NCI-H460 (cell line): ENCODE measurements at places on chromosomes 1 and 21. TPM values are rescaled to one million over a fixed set of nuclear protein-coding genes. Genes with fewer than 3 reads are reported as not detected.

Gene FBLIM1
- total RNA-seq = 3.6 and 4.1 TPM in 2 replicates

Gene SELL
- not detected in 2 replicates for total RNA-seq

Gene BSND
- not detected in 2 replicates for total RNA-seq

Gene GUCA2A
- not detected in 2 replicates for total RNA-seq

Gene TDRD10
- not detected in 2 replicates for total RNA-seq

Gene KRTAP25-1
- not detected in 2 replicates for total RNA-seq

Gene SLC25A34
- 0.12 TPM in 1 of 2 replicates, not detected in the other for total RNA-seq

Gene LORICRIN
- total RNA-seq = not detected in 2 replicates

Gene CACNA1S
- total RNA-seq = not detected in 2 replicates

Gene GPR3
- total RNA-seq = 1.0 and 1.1 TPM in 2 replicates

Gene TP73
- total RNA-seq = 0.07 and 0.17 TPM in 2 replicates

Gene S1PR1
- total RNA-seq = not detected in 2 replicates

Gene DIO1
- not detected in 2 replicates for total RNA-seq

Gene OR6Y1
- total RNA-seq = not detected in 2 replicates

DNA sequence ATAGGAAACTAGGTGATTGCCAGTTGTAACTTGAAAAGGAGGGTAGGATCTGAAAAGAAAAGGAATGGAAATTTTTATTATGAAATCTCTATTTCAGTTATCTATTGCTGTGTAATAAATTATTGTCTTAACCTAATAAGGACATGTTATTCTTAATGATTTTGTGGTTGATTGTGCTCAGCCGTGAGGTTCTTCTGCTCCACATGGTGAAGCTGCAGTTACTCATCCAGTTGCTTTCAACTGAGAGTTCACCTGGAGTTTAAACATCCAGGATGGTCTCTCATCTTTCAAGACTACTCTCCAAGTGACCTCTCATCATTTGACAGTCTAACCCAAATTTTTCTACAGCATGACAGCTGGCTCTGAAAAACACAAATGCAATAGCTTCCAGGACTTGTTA lies 96.0 kb downstream of the ATG4C start:
- DNase-seq = no peak

DNA sequence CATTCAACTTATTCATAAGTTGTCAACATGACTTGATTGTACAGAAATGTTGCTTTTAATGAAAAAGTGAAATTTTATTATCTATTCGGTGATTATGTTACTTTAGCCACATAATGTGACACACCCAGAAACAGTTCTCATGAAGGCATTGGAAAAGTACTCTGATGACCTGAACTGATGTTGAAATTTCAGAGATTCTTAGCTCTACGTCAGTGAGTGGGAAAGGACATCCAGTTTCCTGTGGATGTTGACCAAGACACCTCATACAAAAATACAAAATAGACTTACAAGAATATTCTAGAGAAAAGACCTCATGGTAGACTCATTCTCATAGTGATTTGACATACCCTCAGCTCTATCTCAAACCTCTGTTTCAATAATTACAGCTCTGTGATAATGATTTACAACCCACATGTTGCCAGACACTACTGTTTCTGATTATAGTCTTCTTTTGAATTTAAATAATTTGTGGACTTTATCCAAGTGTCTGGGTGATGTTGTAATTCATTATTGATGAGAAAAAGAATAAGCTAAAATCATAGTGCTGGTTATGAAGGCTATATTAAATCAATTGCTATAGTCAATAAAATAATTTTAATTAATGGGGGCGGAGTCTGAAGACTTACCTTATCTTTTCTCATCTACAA lies 37.3 kb downstream of the KCNK2 start:
- peak; percentile 99 for DNase-seq

- DNase-seq = no peak
These were observed 314.9 kb upstream of the DEPDC1 start for GRCh38 chr1:68811806-68812205.

DNA sequence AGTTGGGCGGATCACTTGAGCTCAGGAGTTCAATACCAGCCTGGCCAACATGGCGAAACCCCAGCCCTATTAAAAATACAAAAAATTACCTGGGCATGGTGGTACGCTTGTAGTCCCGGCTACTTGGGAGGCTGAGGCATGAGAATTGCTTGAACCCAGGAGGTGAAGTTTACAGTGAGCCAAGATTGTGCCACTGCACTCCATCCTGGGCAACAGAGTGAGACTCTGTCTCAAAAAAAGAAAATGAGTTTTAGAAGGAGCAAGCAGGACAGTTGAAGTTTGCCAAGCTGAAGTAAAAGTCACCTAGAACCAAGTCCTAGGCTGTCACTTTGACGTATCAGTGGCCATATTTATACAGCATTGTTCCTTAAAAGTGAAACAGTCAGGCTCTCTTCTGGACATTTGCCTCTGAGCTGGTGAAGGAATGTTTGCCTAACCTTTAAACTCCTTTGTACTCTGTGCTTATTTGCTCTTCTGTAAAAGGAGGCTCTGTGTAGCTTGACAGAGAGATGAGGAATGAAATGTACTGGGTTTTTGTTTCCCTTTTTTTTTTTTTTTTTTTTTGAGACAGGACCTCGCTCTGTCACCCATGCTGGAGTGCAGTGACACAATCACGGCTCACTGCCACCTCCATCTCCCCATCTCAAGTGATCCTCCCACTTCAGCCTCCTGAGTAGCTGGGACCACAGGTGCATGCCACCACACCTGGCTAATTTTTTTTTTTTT lies 2.8 kb downstream of the RAB4A start:
- DNase-seq = no peak

DNA sequence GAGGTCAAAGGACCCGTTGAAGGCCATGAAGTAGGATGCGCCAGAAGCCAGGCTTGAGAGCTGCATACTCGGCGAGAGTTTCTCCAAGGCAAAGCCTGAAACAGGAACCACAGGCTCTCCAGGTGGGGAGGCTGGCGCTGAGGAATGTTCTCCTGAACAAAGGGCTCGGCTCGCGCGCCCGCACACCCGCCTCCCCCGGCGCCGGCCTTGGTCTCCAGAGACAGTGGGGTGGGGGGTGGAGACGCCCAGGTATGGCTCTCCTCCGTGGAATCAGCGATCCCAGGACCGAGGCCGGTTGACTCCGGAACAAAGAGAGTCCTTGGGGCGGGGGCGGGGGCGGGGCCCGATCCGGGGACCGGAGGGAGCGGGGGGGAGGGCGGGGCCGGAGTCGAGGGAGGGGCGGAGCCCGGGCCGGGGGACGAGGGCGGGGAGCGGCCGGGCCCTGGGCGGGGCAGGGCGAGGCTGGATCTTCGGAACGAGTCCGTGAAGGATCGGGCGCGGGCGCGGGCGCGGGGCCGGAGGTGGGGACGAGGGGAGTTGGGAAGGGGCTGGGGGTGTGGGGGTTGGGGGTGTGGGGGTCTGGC lies 85.0 kb downstream of the NKAIN1 start:
- DNase-seq = peak; percentile 64

- no peak for DNase-seq
These were observed 7.8 kb downstream of the AHCTF1 start for GRCh38 chr1:246923900-246924299.

DNA sequence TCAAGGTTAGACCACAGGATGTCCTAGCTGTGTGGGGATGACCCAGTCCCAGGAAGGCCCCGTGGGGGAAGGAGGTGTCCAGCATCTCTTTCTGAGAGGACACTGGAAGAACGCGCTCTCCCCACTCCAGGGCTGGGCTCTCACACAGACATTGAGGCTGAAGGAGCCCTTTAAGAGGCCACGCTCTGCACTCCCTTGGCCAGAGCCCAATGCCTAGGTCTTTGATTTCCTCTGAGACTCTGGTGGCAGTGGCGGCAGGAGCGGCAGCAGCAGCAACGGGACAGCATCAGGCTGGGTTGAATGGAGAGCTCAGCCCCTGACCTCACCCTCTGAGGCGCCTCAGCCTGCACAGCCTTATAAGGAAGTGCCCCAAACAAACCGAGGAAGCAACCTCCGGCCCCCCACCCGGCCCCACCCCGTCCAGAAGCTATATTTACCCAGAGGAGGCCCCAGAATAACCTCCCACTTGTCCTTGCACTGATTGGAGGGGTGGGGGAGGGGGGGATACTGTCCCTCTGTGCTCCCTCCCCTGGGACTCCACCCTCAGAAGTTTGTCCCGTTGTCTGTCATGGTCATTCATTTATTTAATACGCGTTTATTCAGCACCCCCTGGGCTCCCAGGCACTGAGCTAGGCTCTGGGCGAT lies 12.3 kb downstream of the NES start:
- DNase-seq = no peak

GRCh38 chr1:1982379-1983232 lies 21.0 kb downstream of the CFAP74 start:
- no peak for DNase-seq

DNA sequence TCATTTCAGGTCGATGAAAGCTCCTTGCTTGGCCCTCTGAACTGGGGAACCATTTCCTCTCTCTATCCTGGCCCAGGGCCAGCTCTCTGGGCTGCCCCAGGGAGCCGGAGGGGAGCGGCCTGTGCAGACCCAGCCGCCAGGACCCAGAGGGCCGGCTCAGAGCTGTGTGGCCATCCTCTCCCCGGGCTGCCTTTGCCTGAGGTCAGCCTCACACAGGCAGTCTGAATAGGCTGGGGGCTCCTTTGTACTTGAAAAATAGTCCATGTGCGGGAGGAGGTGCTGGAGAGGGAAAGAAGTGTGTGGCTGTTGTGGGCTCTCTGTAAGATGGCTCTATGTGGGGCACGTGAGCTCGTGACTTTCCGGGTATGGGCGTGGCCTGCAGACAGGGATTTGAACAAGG lies 275.1 kb upstream of the VAMP3 start:
- no peak for DNase-seq

DNA sequence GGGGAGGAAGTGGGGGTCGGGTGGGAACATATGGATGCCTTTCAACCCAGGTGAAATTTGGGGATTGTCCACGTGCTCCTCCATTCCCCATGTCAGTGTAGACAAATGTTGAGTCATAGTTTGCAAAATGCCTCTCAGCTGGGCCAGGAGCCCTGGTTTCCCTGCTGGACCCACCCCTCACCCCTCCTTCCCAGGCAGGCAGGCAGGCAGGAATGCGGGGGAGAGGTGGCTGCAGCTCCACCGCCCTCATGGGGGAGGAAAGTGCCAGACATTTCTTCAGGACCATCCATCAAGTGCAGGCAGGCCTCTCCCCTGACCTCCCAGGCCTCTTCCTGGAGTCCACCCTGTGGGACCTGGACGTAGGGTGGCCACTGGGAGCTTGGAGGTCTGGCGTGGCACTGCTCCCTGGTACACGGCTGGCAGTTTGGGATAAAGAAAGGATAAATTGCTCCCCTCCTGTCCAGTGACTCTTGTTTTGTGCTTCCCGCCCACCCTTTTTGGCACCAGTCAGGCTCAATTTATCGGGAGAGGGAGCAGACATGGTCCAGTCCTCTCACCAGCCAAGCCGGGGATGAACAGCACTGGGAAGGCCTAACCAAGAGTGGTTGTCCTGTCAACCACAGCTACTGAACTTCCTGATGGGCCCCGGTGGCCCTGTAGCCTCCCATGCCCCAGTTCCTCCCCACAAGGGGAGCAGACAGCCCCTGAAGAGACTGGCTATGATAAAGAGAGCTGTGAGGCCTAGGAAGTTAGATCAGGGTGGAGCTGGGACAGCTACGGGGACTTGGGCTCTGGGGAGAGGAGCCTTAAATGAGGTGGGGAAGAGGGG lies 18.9 kb downstream of the NPR1 start:
- no peak for DNase-seq

DNA sequence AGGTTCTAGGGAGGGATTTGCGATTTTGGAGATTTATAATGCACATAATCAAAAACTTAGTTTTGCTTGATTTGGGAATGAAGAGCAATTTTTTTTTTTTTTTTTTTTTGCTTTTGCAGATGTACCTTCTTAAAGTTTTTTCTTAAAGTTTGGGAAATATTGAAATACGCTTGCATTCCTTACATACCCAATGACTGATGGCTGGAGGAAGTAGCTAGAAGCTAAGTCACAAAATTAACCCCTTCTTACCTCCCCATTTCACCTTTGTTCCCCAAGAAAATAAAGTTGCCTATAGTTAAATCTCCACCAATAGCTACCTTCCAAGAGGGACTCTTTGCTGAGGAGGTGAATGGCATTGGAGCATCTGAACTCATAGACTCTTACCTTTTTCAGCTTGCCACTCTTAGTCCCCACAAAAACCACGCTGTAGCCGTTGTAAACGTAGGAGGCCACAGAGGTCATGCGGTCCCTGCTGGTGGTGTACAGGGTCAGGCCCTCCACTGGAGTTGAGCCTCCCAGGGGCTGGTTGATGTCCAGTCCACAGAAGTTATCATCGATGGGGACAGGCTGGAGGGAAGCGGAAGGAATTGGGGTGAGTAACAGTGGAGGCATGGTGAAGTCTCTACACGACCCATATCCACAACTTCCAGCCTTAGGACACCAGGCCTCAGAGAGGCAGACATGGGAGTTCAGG lies 34.1 kb downstream of the PLXNA2 start:
- no peak for DNase-seq

DNA sequence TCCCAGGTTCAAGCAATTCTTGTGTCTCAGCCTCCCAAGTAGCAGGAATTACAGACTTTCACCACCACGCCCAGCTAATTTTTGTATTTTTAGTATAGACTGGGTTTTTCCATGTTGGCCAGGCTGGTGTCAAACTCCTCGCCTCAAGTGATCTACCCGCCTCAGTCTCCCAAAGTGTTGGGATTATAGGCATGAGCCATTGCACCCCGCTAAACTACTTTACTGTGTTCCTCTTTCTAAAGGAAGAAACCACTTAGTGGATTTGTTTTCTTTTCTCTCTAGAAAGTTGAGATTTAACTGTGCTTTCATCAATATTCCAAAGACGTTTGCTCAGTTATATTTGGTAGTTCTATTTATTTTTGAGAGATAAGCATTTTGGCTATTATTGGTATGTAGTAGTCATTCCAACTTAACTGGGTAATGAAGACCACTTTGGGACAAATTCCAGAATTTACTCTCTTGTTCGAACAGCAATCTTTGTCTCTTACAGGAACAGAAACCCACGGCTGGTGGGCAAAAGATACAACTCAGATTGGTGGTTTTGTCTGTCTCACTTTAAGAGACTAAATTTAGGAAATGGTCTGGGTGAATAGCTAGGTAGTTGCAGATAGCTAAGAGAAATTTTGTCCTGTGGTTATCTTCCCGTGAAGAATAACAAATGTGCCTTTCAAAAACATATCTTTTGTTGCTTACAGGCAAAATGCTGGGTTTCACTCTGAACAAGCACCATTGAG lies 103.5 kb upstream of the CD55 start:
- DNase-seq = no peak

GRCh38 chr21:32403201-32403777 lies 9.2 kb upstream of the EVA1C start:
- DNase-seq = peak; percentile 70
